ENCODE measurements at places on chromosomes 1 and 21.

DNA sequence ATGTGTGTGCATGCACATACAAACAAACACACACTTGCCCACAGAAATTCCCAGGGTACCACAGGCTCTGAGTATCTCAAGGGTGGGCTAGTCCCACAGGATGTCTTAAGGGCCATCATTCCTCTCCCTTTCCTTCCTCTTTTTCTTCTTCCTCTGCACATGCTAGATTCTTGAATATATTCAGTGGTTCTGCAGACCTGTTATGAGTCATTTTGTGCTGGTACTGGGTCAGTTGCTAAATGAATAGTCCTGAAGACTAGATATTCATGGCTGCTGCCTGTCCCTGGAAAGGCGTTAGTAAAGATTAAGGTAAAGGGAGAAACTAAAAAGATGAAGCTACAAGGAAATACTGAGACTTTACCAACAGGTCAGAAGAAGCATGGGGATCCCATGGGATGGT, 256.7 kb upstream of the KIAA0040 start:
- no peak for DNase-seq

GRCh38 chr1:60818969-60819701, 263.2 kb upstream of the NFIA start:
- DNase-seq: no peak

DNA sequence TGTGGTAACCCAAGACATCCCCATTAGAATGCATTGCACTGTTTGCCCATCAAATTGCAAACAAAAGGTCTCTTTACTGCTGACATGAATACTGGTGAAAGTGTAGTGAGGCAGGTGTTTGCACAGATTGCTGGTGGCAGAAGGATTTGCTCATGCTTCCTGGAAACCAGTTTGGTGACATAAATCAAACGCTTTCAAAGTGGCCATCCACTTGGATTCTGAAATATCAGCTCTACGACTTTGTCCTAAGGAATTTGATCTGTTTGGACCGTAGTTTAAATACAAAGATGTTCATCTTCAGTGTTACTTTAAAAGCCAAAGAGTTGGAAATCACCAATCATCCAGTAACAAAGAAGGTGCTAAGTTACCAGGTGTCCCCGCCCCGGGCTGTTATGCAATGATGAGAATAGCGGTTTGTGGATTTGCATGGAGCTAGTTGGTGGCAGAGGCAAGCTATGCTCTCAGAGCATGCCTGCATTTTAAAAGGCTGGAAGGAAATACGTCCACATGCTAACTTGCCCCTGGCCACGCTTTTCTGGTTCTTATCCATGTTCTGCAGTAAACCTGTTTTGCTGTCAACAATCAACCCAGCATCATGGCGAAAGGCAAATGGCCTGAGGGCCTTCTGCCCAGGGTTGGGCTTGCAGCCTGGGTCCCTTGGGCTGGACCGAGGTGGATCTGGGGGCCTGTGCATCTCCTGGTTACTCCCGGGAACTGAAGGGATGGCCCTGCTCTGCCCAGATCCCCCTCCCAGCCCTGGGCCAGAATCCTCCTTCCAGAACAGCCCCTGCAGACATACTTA, 49.2 kb downstream of the UMODL1 start:
- DNase-seq: no peak

DNA sequence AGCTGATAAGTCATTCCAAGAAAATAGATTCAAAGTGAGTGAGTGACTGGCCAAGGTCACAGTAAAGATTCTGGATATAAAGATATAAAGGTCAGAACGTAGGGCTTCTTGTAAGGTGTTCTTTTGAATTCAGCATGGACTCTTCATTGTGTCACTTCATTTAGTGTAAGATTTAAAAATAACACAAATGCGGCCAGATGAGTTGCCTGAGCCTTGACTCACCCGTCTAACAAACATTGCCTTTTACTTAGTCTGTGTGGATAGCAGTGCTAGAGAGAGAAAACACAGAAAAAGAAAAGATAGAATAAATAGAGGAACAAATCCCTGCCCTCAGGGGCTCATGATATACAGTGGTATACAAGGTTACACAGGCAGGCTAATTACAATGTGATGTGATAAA, 223.4 kb downstream of the PLPP3 start:
- DNase-seq: no peak

DNA sequence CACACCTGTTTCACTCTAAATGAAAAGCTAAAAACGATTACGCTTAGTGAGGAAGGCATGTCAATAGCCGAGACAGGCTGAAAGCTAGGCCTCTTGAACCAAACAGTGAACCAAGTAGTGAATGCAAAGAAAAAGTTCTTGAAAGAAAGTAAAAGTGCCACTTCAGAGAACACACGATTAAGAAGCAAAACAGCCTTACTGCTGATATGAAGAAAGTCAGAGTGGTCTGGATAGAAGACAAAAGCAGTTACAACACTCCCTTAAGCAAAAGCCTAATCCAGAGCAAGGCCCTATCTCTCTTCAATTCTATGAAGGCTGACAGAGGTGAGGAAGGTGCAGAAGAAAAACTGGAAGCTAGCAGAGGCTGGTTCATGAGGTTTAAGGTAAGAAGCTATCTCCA, 130.7 kb downstream of the SIPA1L2 start:
- DNase-seq: no peak

DNA sequence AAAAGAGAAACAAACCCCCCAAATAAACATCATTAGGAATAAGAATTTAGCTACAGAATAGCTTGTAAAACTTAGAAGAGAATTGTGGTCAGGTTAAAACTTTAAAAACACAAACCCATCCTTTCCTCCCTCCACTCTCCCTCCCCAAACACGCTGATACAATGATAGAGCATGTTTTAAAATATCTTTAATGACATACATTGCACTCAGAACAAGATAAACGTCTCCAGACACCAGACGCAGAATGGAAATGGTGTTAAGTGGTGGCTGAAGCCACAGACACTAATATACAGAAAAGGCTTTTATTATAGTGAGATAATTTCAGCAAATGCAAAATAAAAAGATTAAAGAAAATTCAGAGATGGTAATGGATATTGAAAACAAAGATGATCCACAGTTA, 58.9 kb upstream of the SAMD13 start:
- no peak for DNase-seq

GRCh38 chr1:119895102-119895501, 1.2 kb downstream of the ADAM30 start:
- no peak for DNase-seq

- DNase-seq: no peak
Measured at GRCh38 chr1:206738370-206739366, 31.9 kb upstream of the IL19 start.

GRCh38 chr1:23489842-23490241, 5.9 kb upstream of the ASAP3 start:
- no peak for DNase-seq

- DNase-seq: no peak
Measured at GRCh38 chr1:183284086-183284485, 98.0 kb downstream of the LAMC2 start.

DNA sequence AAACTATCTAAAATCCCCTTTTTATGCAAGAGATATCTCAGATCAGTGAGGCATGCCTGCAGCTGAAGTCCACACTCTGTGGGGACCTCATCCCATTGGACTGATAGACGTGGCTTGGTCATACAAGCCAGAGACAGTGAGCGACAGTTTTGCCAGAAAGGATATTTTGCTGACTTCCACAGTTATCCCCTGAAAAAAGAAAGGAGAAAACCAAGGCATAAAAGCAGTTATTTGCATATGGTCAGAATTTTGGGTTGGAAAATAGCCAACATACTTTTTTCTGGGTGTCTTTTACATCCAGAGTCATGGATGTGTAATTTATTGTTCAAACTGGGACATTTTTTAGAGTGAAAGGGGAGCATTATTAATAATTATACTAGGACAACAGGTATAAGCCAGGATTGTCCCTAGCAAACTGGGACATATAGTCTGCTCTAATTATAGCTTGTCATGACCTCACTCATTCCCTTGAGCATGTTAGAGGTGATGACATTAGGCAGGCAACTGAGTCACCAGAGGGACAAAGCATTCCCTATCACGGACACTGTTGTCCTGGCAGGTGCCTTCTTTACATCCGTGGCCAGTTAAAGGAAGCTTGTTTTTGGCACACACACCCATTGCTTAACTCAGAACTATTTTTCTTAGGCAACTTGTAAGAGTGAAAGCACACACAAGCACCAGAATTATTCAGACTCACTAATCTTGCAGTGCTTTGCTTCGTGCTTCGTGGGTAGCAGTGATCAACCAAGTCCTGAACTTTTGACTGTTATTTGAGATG, 65.5 kb downstream of the PRRX1 start:
- no peak for DNase-seq
